Activated CD4-positive, alpha-beta T cell treated with anti-CD3 and anti-CD28 coated beads for 36 hours (primary cell): ENCODE measurements at places on chromosomes 5 and 9. TPM values are rescaled to one million over a fixed set of nuclear protein-coding genes. Genes with fewer than 3 reads are reported as not detected.

The LCN1 gene
- total RNA-seq = not detected

The PRLR gene
- total RNA-seq = not detected

The EPB41L4B gene
- total RNA-seq = 0.33 TPM

The NOXA1 gene
- total RNA-seq = 1.7 TPM

The INSL6 gene
- total RNA-seq = not detected

The AGTPBP1 gene
- 45.9 TPM for total RNA-seq

The TMEM232 gene
- 1.2 TPM for total RNA-seq

The PTGDS gene
- total RNA-seq = not detected

The ENTPD2 gene
- 0.19 TPM for total RNA-seq

The ANKRD31 gene
- total RNA-seq = 0.67 TPM

The ATG10 gene
- total RNA-seq = 8.1 TPM

The PLAC8L1 gene
- total RNA-seq = not detected

The EIF4EBP3 gene
- total RNA-seq = 17.3 TPM

The PTGER4 gene
- 91.2 TPM for total RNA-seq

The SNCAIP gene
- not detected for total RNA-seq

The WNK2 gene
- total RNA-seq = 4.6 TPM

The SETX gene
- 37.5 TPM for total RNA-seq
